Adrenal gland (tissue), 19 donors: ENCODE measurements at places on chromosomes 11 and 22. TPM values are rescaled to one million over a fixed set of nuclear protein-coding genes. Genes with fewer than 3 reads are reported as not detected.

Gene DDB1
- total RNA-seq: 885 TPM

Gene PLAAT5
- total RNA-seq: 0.92 TPM

Gene DLG2
- total RNA-seq: 98.3 TPM

Gene GRM5
- not detected for total RNA-seq

Gene HORMAD2
- total RNA-seq: not detected

Gene PLAAT3
- 48.3 TPM for total RNA-seq

Gene TRIM77
- not detected for total RNA-seq

Gene CLP1
- 12.6 TPM for total RNA-seq

Gene P2RY6
- total RNA-seq: 3.7 TPM
